Right atrium auricular region (tissue), 2 donors: ENCODE measurements at places on chromosomes 5 and 9.

GRCh38 chr5:34007201-34007620, 639 bp downstream of the AMACR start:
- no peaks in the 10 kb centered on the region for H3K36me3 ChIP-seq
- no peaks in the 10 kb centered on the region for H3K4me1 ChIP-seq
- H3K27ac ChIP-seq = peak overlapping the region; percentile 89
- H3K4me3 ChIP-seq = peak overlapping the region; percentile 60
- no peak for DNase-seq

GRCh38 chr9:100120286-100120685, 21.2 kb downstream of the INVS start:
- no peaks in the 10 kb centered on the region for H3K27me3 ChIP-seq
- DNase-seq = no peak
- no peaks in the 10 kb centered on the region for H3K4me1 ChIP-seq
- H3K27ac ChIP-seq = no peak overlapping the region
- H3K36me3 ChIP-seq = no peaks in the 10 kb centered on the region

DNA sequence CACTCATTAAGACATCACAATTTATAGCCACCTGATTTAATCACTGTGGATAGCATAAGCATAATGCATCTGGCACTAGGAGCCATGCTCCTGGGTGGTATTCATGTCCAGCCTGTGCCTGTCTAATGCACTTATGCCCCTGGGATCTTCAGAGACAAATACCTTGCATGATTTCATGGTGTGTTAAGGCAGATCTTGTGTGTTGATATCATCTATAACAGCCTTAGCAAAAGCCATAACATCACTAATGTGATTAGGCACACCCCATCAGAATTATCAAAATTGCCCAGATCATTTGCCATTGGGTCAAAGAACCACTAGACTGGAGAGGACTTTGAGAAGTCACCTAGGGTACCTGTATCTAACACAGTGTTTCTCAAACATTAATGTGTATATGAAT, 43.7 kb upstream of the SELENOP start:
- DNase-seq = no peak
- no peaks in the 10 kb centered on the region for H3K36me3 ChIP-seq

DNA sequence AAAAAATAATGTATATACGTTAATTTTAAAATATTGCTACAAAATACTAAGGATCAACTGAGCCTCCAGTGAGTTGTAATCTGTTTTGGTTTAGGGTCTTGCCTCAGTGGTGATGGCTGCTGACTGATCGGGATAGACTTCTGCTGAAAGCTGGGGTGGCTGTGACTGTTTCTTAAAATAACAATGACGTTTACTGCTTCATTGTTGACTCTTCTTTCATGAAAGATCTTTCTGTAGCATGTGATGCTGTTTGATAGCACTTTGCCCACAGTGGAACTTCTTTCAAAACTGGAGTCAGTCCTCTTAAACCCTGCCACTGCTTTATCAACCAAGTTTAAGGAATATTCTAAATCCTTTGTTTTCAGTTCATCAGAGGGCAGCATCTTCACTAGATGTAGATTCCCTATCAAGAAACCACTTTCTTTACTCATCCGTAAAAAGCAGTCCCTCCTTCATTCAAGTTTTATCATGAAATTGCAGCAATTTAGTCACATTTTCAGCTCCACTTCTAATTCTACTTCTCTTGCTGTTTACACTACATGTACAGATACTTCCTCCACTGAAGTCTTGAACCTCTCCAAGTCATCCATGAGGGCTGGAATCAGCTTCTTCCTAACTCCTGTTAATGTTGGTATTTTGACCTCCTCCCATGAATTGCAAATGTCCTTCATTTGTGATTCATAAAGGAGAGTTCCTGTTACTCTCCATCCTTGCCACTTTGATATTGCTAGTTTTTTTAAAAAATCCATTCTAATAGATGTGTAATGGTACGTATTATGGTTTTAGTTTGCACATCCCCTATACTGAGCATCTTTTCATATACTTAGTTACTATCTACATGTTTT, 41.5 kb upstream of the PTPDC1 start:
- peaks cover 7% of the 10 kb centered on the region for H3K4me1 ChIP-seq
- DNase-seq = no peak
- H3K36me3 ChIP-seq = no peaks in the 10 kb centered on the region
- peak overlapping the region; percentile 10 for H3K27ac ChIP-seq
- no peaks in the 10 kb centered on the region for H3K27me3 ChIP-seq
- no peak overlapping the region for H3K4me3 ChIP-seq

DNA sequence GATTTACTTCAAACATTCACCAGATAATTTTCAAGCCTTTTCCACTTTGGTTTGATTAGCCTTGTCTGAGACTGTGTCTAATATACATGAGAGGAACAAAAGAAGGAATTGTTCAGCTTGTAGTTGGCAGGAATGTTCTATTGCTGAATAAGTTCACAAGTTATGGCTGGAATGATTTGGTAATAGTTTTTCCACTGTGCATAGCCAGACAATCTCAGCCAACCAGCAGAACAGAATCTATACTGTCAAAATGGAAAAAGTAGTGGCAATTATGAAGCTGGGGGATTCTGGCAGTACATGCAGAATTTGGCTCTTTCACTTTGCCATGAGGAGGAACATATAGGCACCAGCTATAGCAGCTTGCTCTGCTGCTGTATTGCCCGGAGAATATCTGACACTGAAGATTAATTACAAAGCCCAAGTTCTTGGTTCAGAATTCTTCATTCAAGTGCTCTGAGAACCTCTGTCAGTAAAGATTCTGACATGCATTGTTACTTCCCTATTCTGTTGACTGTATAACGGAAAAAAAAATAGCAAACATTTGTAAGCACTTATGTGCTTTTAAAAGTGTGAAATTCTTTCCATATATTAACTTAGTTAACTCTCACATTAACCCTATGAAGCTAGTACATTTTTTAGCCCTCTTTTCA, 150.6 kb downstream of the PRR16 start:
- H3K4me1 ChIP-seq = no peaks in the 10 kb centered on the region
- no peaks in the 10 kb centered on the region for H3K36me3 ChIP-seq
- H3K4me3 ChIP-seq = no peak overlapping the region
- DNase-seq = no peak
- H3K27ac ChIP-seq = no peak overlapping the region
- H3K27me3 ChIP-seq = no peaks in the 10 kb centered on the region

- no peaks in the 10 kb centered on the region for H3K27me3 ChIP-seq
- no peak overlapping the region for H3K4me3 ChIP-seq
- H3K36me3 ChIP-seq = no peaks in the 10 kb centered on the region
- peak; percentile 63 for DNase-seq
- peak overlapping the region; percentile 77 for H3K27ac ChIP-seq
- no peaks in the 10 kb centered on the region for H3K4me1 ChIP-seq
Measured at GRCh38 chr9:131310833-131311554, 21.5 kb downstream of the PLPP7 start.

DNA sequence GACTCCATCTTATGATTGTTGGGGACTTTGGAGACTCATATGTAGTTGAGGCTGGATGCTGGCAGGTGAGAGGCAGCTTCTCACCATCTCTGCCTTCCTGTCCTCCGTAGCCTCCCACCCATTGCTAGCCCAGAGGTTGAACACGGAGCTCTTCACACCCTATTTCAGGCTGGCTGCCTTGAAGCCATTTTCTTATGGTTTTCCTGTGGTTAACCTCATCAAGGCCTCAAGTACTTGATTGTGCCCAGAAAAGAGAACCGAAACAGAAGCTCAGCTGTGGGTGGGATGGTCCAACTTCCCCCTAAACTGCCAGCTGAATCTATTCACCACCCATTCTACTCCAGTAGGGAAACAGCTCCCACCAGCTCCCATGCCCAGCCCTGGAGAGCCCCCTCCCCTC, 102.9 kb downstream of the LIFR start:
- H3K36me3 ChIP-seq = no peaks in the 10 kb centered on the region
- no peak for DNase-seq
- no peaks in the 10 kb centered on the region for H3K4me1 ChIP-seq
- no peak overlapping the region for H3K4me3 ChIP-seq
- H3K27ac ChIP-seq = no peak overlapping the region

DNA sequence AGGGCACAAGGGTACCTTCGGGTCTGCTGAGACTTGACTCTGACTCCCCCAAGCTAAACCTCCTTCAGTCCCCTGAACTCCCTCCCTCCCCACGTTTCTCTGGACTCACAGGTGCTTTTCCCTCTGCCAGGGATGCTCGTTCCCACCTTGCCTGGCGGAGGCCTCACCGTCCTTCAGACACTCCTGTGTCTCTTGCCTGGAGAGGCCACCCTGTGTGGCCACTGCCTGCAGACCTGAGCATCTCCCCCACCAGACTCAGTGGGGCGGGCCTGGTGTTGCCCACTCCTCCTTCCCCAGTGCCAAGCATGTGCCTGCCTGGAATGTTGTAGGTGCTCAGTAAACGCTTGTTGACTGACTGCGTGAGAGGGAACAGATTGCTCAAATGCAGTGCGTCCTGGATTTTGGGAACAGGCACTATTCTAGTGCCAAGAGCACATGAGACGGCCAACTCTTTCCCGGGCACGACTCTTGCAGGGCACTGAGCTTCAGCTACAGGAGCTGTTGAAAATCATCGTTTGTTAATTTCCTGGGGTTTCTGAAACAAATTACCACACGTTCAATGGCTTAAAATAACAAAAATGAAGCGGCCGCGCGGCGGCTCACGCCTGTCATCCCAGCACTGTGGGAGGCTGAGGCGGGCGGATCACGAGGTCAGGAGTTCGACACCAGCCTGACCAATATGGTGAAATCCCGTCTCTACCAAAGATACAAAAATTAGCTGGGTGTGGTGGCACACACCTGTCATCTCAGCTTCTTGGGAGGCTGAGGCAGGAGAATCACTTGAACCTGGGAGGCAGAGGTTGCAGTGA, 71.0 kb upstream of the BARHL1 start:
- no peak for DNase-seq

DNA sequence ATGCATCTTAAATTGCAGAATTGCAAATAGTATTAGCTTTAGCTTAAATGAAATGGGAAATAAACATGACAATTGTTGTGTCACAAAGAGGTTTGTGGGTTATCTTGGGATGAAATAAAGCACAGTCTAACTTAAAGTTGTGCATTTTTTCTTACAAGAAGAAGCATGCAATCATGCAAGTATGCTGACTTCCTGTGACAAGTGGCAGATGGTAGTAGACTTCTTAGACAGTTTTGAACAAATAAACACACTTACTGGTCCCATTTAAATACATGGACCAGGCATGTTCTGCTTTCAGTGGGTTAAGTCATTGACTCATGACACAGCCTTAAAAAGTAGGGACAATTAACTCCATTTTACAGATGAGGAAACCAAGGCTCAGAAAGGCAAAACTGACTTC, 15.9 kb upstream of the C5orf63 start:
- no peaks in the 10 kb centered on the region for H3K36me3 ChIP-seq
- no peak overlapping the region for H3K4me3 ChIP-seq
- no peaks in the 10 kb centered on the region for H3K4me1 ChIP-seq
- no peak for DNase-seq

GRCh38 chr5:131462454-131462853, 172.6 kb downstream of the RAPGEF6 start:
- H3K27me3 ChIP-seq = no peaks in the 10 kb centered on the region
- H3K4me1 ChIP-seq = no peaks in the 10 kb centered on the region
- H3K4me3 ChIP-seq = no peak overlapping the region
- no peak overlapping the region for H3K27ac ChIP-seq
- H3K36me3 ChIP-seq = no peaks in the 10 kb centered on the region

GRCh38 chr5:136210259-136210658, 17.3 kb upstream of the SMIM32 start:
- no peak for DNase-seq
- no peaks in the 10 kb centered on the region for H3K36me3 ChIP-seq
- H3K27me3 ChIP-seq = no peaks in the 10 kb centered on the region
- H3K27ac ChIP-seq = no peak overlapping the region

- no peak overlapping the region for H3K4me3 ChIP-seq
- no peak overlapping the region for H3K27ac ChIP-seq
- no peaks in the 10 kb centered on the region for H3K27me3 ChIP-seq
- no peaks in the 10 kb centered on the region for H3K4me1 ChIP-seq
Measured at GRCh38 chr5:164466033-164466432, 960.6 kb downstream of the MAT2B start.

- no peak overlapping the region for H3K27ac ChIP-seq
- H3K36me3 ChIP-seq = no peaks in the 10 kb centered on the region
- H3K4me3 ChIP-seq = no peak overlapping the region
- H3K4me1 ChIP-seq = no peaks in the 10 kb centered on the region
- H3K27me3 ChIP-seq = no peaks in the 10 kb centered on the region
Measured at GRCh38 chr9:108333530-108333983, 522.2 kb downstream of the ACTL7B start.
